ENCODE measurements at places on chromosomes 2 and 18. TPM values are rescaled to one million over a fixed set of nuclear protein-coding genes. Genes with fewer than 3 reads are reported as not detected.

Gene POTEI
- not detected for total RNA-seq

Gene ICA1L
- total RNA-seq = 0.42 TPM

Gene ADCYAP1
- total RNA-seq = not detected

Gene SLC4A3
- total RNA-seq = 11.7 TPM

Gene CHRNG
- total RNA-seq = not detected

Gene ODC1
- total RNA-seq = 513 TPM

Gene ZSCAN30
- 10.2 TPM for total RNA-seq

Gene CFAP221
- total RNA-seq = not detected

Data from hair follicular keratinocyte (primary cell).